Dorsolateral prefrontal cortex (tissue), 122 donors: ENCODE measurements at places on chromosomes 1 and 21. TPM values are rescaled to one million over a fixed set of nuclear protein-coding genes. Genes with fewer than 3 reads are reported as not detected.

GRCh38 chr1:86423873-86424272, at the start of gene CLCA2:
Gene CLCA2 (plus strand): TSS chr1:86424171. CDS start chr1:86424248, 77 bp downstream.
- DNase-seq: no peak

ENSA gene
- total RNA-seq: 212 TPM

S1PR1 gene
- 35.9 TPM for total RNA-seq

DNA sequence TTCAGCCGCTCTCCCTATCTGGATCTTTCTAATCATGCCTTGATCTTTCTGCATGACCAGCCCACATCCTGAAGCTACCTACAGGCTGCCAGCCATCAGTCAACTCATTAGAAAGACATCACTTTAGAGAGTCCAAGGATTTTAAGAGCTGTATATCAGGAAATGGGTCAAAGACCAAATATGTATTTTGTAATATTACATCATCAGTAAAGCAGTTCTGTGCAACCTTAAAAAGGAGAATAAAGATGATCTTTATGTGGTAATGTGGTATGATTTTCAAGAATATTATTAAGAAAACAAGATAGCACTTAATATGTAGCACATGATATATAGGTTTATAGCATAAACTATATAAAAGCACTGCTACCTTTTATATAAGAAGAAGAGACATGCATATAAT, 47.6 kb downstream of the SLC30A7 start:
- DNase-seq: no peak

GRCh38 chr1:157369808-157370521, 182.3 kb downstream of the FCRL5 start:
- DNase-seq: no peak

NBPF15 gene
- 22.2 TPM for total RNA-seq

DNA sequence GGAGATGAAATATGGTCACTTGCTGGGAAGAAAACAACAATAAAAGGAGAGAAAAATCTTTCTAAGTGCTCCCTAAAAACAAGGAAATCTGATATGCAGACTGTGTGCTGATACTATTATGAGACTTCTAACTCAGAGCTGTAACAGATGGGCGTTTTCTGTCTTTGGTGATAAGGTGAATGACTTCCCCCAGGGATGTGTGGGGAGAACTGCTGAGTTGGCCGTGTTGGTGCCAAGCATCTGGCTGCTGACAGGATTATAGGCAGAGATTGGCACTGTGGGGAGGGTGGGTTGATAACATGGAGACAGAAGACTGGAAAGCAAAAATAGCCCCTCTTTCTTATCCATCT, 438.5 kb upstream of the PLXNA2 start:
- DNase-seq: no peak

- no peak for DNase-seq
Measured at GRCh38 chr1:115238336-115239147, 99.5 kb downstream of the NGF start.

LEMD1 gene
- 2.8 TPM for total RNA-seq

DNA sequence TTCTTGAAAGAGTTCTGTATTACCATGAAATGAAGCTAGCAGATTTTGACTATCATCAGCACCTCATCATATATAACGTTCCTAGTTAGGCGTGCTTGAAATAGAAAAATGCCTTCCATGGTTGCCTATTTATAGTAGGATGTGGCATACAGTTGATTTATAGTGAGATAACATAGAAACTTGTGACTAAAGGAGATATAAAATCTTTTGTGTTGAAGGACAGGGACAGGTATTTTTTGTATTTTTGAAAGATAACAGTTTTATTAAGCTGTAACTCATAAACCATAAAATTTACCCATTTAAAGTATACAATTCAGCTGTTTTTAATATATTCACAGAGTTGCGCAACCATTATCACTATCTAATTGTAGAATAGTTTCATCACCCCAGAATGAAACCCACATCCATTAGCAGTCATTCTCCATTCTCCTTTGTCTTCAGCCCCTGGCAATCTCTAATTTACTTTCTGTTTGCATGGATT, 19.3 kb downstream of the SPEN start:
- no peak for DNase-seq

- no peak for DNase-seq
Measured at GRCh38 chr1:93749894-93750301, 68.3 kb upstream of the BCAR3 start.

GRCh38 chr21:27143476-27143875, 176.6 kb upstream of the ADAMTS5 start:
- no peak for DNase-seq

GRCh38 chr1:238562341-238562740, 671.6 kb upstream of the ZP4 start:
- no peak for DNase-seq

CDK18 gene
- 400 TPM for total RNA-seq
